Hematopoietic multipotent progenitor cell treated with erythropoietin and hydrocortisone succinate and interleukin-3 and kit ligand, for 17 days (in vitro differentiated cells): ENCODE measurements at places on chromosomes 12 and 14.

DNA sequence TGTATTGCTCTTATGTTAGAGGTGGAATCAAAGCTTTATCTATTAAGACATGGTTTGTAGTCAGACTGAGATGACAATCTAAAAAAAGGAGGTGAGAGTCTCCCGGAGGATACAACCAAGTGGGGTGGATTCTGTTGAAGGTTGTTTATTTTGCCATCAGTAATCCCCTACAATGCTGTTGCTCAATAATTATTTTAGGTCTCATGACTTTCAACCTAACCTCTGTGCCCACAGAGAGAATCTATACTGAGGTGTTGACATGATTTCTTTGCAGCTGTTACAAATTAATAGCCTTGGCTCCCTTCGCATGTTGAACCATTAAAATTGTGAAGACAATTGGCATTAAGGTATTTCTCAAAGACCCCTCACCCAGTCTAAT lies 28.7 kb upstream of the FOS start:
- DNase-seq = no peak

DNA sequence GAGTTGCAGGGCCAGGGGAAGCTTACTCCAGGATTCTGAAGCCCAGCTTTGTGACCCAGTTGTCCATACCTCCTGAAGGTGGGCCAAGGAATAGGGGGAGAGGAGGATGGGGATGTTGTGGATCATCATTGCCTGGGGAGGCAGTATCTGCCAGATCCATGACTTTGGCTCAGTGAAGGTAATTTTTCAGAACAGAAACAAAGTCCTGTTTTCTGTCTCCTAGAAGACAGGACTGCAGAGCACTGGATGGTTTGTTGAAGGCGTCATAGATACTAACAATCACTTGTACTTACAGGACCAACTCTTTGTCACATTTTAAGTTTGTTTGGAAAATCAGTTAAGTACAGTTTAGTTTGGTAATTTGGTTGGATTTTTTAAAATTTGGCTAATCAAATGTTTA lies 38.4 kb downstream of the ANO6 start:
- DNase-seq = no peak

GRCh38 chr14:59424341-59425071 lies 40.7 kb downstream of the GPR135 start:
- no peak for DNase-seq

GRCh38 chr12:129049917-129050316 lies 196.6 kb downstream of the GLT1D1 start:
- no peak for DNase-seq

- DNase-seq = no peak
Observed at GRCh38 chr14:104230946-104231345, 92.6 kb downstream of the KIF26A start.

DNA sequence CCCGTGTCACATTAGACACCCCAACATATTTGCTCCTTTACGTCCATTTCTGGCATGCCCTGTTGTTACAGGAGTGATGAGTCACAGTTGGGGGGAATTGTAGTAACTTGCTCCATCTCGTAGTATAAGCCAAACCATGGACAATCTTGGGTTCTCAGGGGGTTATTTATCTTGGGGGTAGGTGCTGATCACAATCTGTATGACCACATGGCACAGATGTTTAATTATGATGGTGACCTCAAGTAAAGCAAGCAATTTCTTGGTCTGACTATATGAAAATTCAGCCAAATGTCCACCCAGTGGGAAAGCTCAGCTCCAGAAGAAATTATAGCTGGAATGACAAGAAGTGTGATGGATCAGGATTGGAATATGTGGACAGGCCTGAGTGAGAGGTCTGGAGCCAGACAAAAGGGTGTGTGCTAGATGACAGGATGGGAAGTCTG lies 32.1 kb upstream of the STON2 start:
- DNase-seq = no peak

DNA sequence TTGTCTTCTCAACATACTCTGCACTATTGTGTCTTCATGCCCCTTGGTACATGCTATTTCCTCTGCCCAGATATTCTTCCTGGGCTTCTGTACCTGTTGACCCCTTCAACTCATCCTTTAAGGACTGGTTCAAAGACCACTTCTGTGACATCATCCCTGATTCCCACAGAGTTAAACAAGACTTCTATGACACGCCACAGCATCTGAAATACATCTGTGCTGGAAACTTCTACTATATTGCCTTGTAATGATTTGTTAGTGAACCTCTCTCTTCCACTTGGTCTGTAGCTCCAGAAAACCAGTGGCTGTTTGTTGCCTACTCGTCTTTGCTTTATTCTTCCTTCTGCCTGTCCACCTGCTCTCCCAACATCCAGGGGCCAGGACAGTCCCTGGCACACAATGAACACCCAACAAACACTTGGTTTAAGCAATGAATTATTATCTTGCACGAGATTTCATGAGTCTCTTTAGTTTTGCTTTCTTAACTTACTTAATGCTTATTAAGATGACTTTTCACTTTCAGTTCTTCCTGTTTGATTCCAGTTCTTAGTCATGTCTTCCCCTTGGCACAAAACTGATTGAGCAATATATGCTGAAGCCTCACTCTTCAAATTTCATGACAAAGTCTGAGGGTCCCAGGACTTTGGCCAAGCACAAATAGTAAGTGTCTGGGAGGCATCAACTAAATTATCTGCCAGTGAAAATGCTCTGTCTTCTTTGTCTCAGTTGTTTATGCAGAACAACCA lies 485.9 kb downstream of the APAF1 start:
- no peak for DNase-seq

DNA sequence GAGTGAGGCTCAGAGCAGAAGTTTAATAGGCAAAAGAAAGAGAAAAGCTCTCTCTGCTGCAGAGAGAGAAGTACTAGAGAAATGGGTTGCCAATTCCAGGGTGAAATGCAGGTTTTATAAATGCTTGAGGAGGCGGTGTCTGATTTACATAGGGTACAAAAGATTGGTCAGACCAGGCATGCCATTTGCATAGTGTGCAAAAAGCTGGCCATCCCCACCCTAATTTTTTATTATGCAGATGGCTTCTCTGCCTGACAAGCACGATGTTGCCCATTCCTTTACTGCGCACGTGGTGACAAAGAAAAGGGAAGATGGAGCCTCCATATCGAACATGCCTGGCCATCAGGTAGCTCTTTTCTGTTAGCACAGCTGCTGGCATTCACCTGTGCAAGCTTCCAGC lies 209.3 kb upstream of the PPFIA2 start:
- no peak for DNase-seq

DNA sequence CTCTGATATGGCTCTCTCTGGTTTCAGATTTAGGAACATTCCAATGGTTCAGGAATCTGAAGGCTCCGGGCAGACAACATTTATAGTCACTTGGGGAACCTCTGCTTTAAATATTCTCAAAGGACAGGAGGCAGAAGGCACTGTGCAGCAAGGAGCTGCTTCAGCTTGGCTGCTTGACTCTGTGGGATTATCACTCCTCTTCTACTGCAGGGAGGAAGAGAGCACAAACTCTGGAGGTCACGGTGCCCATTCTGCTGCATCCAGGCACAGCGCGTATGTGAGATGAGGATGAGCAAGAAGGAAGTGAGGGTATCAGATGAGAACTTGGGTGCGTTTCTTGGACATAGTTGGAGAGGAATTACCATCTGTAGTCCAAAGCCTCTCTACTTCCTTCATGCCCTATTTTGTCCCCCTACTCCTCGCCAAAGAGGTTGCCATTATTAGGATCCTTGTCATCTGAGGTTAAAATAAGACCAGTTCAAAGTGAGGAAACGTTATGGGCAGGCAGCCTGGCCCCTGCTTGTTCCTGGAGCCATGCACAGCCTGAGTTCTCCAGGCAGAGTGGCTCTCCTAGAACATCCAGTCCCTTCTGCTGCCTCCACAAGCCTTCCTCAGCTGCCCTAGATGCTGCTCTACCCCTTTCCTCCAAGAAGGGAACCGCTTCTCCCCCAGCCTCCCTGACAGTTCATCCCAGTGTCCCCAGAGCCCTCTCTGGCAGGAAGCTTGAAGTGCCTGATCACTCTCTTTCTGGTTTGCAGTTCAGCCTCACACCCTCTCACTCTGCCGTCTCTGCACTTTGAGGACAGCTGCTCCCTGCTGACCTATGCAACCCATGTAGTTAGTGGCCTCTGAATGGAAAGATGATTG lies 12.5 kb downstream of the FGF6 start:
- no peak for DNase-seq

GRCh38 chr12:106140223-106140986 lies 1.7 kb upstream of the NUAK1 start:
- no peak for DNase-seq

- DNase-seq = no peak
Observed at GRCh38 chr12:116537101-116537904, 21.9 kb upstream of the MAP1LC3B2 start.

- DNase-seq = no peak
Observed at GRCh38 chr12:79344855-79345847, 345.6 kb downstream of the PAWR start.

- no peak for DNase-seq
Observed at GRCh38 chr12:29241821-29242591, 92.9 kb downstream of the FAR2 start.

GRCh38 chr14:100399052-100399849 lies 76.1 kb downstream of the SLC25A47 start:
- no peak for DNase-seq

DNA sequence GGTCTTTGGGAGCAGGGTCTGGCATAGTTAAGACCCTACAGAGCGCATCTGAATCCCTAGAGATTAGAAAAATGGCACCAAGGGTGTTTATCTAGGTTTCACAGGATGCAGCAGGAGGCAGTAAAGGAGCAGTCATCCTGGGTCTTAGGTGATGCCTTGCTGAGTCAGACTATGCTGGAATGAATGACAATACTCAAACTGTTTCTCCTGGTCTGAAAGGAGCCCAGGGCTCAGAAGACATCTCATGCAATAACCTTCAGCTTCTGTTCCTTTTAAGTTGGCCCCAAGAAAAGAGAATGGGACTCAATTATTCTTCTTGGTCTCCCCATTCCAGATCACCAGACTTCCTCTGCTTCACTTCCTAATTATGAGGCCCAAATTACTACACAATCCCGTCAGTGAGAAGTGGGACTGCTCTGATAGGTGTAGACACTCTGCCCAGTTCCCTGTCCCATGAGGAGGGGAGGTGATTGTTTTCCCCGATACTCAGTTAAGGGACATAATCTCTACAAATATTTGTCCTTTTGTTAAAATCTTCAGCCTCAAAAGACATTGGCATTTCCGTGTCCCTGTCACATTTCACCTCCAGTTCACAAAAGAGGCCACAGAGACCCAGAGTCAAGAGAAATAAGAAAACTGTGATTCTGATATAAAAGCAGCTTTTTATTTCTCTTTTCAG lies 14.8 kb upstream of the APOF start:
- DNase-seq = peak; percentile 25

- DNase-seq = no peak
Observed at GRCh38 chr12:113310489-113310888, 24.4 kb downstream of the SLC8B1 start.

- no peak for DNase-seq
Observed at GRCh38 chr12:28189784-28190320, 404 bp upstream of the CCDC91 start.

DNA sequence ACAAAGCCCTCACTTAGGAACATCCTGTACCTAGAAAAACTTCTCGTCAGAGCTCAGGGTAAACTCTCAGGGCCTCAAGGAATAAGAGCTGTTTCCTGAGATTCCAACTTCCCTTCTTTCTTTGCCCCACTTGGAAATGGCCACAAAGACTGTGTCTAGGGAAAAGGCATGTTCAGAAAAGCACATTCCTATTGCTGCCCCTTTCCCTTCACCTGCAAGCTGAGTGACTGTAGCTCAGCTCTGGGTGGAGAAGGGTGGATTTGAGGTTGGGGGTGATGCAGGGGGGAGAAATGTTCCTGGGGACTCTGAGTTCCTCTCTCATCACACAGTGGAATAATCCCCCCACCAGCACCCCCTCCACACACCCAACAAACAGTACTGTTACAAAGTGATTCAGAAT lies 6.8 kb downstream of the ENDOU start:
- no peak for DNase-seq

DNA sequence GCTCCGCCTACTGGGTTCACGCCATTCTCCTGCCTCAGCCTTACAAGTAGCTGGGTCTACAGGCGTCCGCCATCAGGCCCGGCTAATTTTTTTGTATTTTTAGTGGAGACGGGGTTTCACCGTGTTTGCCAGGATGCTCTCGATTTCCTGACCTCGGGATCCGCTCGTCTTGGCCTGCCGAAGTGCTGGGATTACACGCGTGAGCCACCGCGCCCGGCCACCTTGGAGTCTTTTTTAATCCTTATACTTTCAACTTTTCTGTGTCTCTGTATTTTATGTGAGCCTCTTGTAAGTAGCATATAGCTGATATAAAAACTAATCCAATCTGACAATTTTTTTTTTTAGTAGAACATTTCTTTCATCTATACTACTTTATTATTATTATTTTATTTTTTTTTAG lies 15.6 kb downstream of the HSD17B6 start:
- no peak for DNase-seq

DNA sequence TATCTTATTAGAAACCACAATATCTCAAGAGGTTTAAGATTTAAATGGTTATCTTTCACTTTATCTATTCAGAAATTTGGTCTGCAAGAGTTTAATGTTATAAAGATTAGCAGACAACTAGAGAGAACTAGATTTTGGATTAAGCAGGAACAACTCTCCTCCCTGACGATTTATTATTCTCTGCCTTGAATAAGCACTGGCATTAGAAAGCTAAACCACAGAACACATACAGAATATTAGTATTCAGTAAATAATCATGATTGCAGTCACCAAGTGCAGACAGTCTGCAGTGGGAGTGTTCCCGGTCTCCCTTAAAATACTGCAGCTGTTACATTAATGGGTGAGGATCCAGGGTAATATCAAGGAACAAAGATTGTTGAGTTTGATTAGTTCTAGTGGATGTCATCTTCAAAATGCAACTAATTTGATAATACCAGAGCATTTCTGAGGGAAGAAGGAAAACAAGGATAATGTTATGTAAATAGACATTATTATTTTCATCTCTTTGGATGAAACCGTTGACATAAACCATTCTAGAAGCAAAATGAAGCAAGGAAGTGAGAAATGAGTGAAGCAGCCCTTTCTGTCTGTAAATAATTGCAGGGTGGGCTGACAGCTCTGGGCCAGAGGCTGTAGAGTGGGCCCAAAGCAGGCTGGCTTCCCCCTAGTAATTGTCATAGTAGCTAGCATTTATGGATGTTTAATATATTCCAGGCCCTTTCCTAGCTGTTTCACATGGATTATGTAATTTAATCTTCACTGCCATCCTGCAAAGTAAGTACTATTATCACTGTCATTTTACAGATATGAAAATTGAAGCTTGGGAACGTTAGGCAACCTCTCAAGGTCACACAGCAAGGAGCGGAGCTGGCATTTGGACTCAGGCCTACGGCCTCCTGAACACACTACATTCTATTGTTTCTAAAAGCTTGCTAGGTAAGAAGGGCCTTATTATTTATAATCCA lies 79.4 kb downstream of the DYRK2 start:
- no peak for DNase-seq

- DNase-seq = peak; percentile 96
Observed at GRCh38 chr14:50344116-50344775, 32.1 kb downstream of the DMAC2L start.

DNA sequence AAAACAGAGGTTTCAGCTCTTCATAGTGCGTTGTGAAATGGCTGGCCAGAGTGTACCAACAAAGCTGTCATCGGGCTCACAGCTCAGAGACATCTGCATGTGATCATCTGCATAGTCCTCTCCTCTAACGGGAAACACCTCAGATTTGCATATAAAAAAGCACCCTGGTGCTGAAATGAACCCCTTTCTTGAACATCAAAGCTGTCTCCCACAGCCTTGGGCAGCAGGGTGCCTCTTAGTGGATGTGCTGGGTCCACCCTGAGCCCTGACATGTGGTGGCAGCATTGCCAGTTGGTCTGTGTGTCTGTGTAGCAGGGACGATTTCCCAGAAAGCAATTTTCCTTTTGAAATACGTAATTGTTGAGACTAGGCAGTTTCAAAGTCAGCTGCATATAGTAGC lies 14.3 kb upstream of the PAPLN start:
- DNase-seq = no peak

- DNase-seq = no peak
Observed at GRCh38 chr12:124497039-124497438, 70.4 kb downstream of the NCOR2 start.
